ENCODE measurements at places on chromosomes 12 and 14.

GRCh38 chr14:33642080-33642479 lies 308.8 kb downstream of the EGLN3 start:
- no peaks in the 10 kb centered on the region for H3K27me3 ChIP-seq
- H3K36me3 ChIP-seq = no peaks in the 10 kb centered on the region
- no peak overlapping the region for H3K4me3 ChIP-seq
- H3K27ac ChIP-seq = no peak overlapping the region

DNA sequence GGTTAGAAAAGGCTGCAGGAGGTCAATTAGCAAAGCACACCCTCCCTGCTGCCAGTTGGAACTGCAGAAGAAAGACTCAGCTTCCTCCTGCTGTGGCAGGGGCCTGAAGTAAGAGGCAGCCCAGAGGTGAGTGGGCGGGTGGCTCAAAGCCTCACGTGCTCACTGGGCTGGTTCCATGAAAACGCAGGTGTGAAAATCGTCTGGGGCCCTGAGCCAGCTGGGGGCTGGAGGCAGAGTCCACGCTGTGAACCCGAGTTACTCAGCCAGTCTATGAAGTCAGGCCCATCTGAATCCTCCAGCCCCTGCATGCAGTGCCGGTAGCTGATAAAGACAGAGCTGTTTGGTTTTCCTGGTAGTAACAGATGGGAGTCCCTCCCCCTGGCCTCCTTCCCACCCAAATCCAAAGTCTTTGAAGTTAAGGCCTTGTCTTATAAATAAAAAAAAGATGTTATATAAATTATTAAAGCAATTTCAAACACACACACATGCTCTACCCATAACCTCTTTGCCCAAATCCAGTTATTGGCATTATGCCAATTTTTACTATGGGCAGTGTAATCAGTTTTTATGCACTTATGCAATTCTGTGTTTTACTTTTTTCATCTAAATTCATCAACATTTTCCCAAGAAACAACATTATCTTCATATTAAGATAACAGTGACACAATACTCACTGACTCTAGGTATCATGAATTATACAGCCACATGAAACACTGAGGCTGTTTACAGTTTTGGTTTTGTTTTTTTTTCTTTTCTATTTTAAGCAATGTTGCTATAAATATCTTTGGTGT lies 57.9 kb upstream of the PNMA1 start:
- no peaks in the 10 kb centered on the region for H3K36me3 ChIP-seq
- no peaks in the 10 kb centered on the region for H3K27me3 ChIP-seq
- peaks cover 11% of the 10 kb centered on the region for H3K4me1 ChIP-seq
- H3K27ac ChIP-seq = peak overlapping the region; percentile 87

DNA sequence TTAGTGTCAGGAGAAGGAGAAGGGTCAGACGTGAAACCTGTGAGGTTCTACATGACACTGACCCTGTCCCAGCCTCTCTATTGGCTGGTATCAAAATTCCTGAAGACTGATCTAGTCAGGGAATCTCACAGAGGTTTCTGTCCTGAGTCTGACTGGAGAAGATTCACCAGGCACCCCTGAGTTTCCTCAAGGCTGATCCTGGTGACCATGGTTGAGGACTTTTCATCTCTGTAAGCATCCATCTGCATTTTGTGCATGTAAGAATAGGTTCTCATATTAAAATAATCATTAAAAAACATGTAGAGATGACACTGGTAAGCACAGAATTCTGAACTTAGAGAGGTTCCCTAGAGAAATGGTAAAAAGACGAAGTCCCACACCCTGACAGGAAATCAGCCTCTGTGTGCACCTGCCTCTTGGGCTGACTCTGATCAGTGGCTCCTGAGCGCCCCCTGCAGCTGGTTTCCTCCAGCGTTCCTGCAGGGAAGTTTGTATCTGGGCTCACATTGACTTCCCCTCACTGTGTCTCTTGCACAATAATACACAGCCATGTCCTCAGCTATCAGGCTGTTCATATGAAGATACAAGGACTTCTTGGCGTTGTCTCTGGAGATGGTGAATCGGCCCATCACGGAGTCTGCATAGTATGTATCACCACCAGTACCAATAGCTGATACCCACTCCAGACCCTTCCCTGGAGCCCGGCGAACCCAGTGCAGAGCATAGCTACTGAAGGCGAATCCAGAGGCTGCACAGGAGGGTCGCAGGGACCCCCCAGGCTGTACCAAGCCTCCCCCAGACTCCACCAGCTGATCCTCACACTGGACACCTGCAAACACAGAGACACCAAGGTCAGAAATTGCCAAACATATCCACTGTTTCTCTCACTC lies 991.9 kb downstream of the TMEM121 start:
- H3K27ac ChIP-seq = peak overlapping the region; percentile 6

GRCh38 chr12:98126637-98127335 lies 388.6 kb upstream of the TMPO start:
- no peaks in the 10 kb centered on the region for H3K27me3 ChIP-seq
- DNase-seq = no peak
- no peak overlapping the region for H3K4me3 ChIP-seq
- no peaks in the 10 kb centered on the region for H3K4me1 ChIP-seq
- no peaks in the 10 kb centered on the region for H3K36me3 ChIP-seq

- no peaks in the 10 kb centered on the region for H3K27me3 ChIP-seq
- no peaks in the 10 kb centered on the region for H3K36me3 ChIP-seq
- no peaks in the 10 kb centered on the region for H3K4me1 ChIP-seq
- H3K27ac ChIP-seq = peak overlapping the region; percentile 77
- no peak for DNase-seq
Measured at GRCh38 chr14:95326987-95327386, 7.3 kb upstream of the CLMN start.
